ENCODE measurements at places on chromosomes 5 and 9.

GRCh38 chr9:109894921-109895758 is 115.1 kb downstream of the PALM2AKAP2 start:
- no peak for DNase-seq

DNA sequence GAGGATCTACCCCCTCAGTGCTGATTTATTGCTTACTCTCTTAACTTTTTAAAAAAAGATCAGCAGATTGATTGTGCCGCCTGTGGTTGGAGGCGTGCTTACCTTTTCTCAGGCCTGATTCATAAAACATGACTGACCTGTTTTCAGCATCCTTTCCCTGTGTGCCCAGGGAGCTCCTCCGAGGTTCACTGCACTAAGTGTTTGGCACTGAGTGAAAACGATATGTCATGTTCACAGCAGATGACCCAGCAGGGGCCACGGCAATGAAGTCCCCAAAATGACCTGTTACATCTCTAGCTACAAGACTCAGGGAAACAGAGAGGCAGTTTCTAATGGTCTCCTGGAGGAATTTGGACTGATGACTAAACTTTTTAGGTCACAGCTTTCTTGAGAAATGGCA is 69.9 kb downstream of the INSYN2B start:
- no peak for DNase-seq

DNA sequence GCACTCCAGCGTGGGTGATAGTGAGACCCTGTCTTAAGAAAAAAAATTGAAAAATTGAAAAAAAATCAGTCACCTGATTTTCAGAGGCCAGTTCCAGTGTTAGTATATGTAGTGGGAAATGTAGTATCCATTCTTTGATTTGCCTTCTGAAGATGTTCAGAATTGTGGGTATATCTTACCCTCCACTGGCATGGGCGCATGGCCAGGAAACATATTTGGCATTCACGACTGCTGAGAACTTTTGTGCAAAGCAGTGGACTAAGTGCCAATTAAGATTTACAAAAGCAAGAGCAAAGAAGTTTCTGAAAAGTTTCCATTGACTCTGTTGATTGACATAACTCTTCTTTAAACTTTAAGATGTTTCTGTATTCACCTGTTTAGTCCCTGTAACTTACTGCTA is 2.4 kb downstream of the CAVIN4 start:
- no peak for DNase-seq

- no peak for DNase-seq
Measured at GRCh38 chr5:132090107-132090506, 16.5 kb downstream of the CSF2 start.

Data from activated T-helper 2 cell treated with anti-CD3 and anti-CD28 coated beads, Interferon-gamma antibody, Interleukin-2, Interleukin-4, amounts not matched to agents 10 μg/mL and 5 μg/mL and 100 μg/mL, durations not matched to agents 14 hours and 24 hours and 36 hours (primary cell).